ENCODE measurements at places on chromosomes 3 and 15.

DNA sequence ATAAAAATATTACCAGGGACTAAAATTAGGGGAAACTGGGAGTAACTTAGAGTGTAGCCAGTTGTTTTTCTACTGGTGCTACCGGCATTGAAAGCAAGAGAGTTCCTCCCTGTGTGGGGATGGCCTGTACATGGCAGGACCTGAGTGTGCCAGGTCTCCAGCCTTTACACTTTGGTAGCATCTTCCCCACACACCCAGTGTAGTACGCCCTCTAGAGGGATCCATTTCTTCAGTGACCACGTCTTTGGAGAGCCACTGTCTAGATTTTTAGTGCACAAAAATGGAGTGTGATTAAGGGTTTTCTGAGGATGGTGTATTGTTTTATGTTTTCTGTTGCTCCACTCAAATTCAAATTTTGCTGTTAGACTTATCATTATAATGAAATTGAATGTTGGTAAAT lies 507.0 kb upstream of the TPRG1 start:
- DNase-seq, result no peak

GRCh38 chr3:103453152-103453551 lies 1018.3 kb downstream of the ZPLD1 start:
- DNase-seq, result no peak

GRCh38 chr15:63473999-63474809 lies 30.2 kb upstream of the USP3 start:
- no peak for DNase-seq

- no peak for DNase-seq
These were observed 70.4 kb upstream of the ROBO2 start for GRCh38 chr3:76969471-76969870.

GRCh38 chr15:81311752-81312464 lies 12.0 kb downstream of the STARD5 start:
- no peak for DNase-seq

GRCh38 chr15:60568301-60568742 lies 89.4 kb upstream of the ICE2 start:
- DNase-seq, result no peak

DNA sequence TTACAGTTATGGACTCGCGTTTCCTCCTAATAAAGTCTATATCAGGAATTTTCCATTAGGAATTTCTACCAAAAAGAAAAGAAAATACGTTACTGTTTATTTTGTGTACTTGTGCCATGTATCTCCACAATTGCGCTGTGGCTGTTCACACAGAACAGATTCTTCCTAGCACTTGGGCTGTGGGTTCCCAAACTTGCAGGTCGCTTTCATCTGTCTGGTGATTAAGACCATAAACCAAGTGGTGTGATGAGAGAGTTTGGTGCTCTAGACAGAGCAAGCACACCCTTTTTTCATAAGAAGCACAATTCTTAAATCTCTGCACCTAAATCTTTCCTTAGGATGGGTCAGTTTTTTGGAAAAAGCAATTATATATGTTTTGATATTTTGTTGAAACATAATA lies 203.3 kb downstream of the TP63 start:
- no peak for DNase-seq

GRCh38 chr15:31508656-31509055 lies 182.0 kb downstream of the KLF13 start:
- no peak for DNase-seq

DNA sequence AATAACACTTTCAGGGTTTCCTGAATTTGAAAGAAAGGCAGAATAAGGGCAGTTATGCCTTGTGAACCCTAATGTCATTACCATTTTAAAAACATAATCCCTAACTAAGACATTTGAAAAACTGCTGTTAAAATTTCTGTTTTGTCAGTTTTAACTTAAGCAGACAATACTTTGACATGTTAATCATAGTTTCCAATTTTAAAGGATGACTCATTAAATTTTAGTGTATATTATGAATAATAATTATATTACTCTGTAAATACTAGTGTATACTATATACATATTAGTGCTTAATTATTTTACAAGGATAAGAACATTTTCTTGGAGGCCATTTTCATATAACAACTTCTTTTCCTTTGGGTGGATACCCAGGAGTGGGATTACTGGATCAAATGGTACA lies 553.1 kb upstream of the BCHE start:
- DNase-seq, result no peak

- no peak for DNase-seq
These were observed 14.3 kb downstream of the KLHL25 start for GRCh38 chr15:85780225-85780985.

DNA sequence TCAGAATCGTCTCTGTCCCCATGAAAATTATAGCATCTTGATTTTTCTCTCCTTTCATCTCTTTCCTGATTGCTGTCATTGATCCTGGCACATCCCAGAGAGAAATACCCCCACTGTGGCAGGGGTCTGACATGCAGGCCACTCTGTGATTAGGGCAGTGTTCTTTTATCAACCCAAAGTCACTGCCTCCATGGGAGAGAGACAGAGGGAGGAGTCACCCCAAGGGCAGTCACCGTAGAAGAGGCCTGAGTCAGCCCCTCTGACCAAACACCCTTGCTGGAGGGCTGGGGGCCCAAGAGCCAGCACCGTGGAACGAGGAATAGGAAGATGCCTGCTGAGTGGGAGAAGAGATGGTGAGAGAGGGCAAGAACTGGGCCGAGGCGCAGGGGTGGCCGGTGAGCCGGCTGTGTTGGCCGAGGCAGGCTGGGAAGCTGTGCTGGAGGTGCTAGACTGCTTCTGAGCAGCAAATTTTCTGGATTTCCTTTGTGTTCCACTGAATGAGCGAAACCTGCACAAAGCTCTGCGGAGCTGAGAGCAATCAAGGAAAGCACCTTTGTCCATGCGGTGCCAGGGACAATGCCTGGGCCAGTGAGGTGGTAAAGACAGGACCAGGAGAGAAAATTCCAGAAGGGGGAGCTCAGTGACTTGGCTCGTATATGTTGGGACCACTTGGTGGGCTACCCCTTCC lies 103.8 kb downstream of the ADCY5 start:
- no peak for DNase-seq

- DNase-seq, result no peak
These were observed 99.7 kb downstream of the TIGIT start for GRCh38 chr3:114393367-114394072.
